Muscle of leg (tissue), 16 donors: ENCODE measurements at places on chromosomes 13 and 19.

GRCh38 chr19:1455002-1455335, 5.0 kb downstream of the APC2 start:
- DNase-seq, result no peak

DNA sequence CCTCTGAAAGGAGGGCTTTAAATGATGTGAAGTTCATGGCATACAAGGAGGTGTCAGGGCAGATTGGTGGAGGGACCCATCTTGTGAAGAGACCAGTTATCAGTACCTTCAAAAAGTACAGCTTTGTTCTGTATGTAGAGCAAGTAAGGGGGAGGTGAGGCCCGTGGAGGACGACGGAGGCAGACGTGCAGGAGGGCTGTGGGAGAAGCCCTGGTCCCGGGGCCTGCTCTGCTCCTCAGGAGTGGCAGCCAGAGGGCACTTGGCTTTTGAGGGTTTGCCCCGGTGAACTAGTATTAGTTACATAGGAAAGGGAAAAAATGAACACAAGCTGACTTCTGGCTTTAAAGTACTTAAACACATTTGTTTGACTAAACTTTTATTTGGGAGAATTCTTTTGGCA, 42.1 kb downstream of the COG3 start:
- no peak for DNase-seq

GRCh38 chr19:11390359-11390758, 6.2 kb upstream of the EPOR start:
- DNase-seq, result no peak

DNA sequence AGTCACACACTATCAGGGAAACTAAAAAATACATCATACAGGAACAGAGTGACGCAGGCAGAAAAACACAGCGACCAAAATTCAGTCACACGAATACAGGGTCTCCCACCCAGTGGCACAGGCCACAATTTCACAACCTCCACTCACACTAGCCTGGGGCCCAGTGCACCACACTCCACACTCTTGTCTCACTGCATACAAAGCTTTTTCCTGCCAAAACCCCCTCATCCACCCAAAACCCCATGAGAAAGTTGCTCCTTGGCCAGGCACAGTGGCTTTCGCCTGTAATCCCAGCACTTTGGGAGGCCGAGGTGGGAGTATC, 1.2 kb downstream of the S1PR5 start:
- no peak for DNase-seq

DNA sequence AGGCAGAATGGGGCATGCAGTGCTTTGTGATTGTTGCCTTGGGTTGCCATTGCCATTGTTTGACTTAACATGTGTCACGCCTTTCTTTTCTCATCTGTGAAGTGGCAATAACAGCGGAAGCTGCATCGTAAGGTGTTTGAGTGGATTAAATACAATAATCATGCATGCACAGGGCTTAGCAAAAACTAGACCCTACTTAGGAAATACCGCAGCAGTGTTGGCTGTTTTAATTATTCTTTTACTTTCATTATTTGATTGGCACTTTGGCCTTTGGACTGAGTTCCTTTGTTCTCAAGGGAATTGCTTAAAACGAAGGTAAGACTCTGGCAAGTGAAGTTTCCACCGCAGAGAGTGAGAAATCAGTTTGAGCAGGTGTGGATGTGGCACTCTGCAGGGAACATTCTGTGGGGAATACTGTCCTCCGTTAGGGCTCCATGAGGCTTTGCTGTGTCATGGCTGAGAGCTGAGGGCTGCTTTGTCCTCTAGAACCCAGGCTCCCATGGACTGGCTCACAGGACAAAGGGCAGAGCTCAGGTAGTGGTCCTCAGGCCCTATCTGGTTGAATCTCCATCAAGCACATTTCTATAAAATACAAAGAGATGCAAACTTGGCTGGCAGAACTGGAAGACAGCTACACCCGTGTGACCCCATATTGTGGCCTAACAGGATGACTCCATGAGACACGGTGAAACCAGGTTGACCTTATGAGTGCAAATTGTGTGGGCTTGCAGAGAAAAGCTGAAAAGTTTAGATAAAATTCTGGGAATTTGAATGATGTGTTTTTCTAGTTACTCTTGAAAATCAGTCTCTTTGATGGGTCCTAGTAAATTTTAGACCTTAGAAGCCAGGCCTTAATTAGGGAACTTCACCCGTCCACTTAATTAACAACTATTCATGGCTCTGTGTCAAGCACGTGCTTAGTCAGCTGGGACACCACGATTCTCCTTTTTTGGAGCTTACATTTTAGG, 407.2 kb downstream of the KCNRG start:
- DNase-seq, result no peak

DNA sequence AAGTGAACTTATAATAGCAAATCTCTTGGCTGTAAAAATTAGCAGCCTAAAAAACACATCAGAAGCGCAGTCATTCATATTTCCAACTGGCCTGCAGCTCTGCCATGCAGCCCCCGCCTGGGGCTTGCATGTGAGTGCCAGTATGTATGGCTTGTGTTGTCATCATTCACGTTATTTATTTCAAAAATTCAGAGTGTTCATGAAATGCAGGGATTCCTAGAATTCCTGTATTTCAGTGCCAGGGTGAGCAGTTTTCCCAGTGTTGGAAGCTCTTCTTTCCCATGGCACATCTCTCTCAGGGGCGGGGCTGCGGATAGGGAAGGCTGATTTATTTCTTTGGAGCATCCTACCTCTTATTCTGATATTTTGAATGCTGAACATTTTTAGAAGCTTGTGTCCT, 234.6 kb downstream of the FGF9 start:
- DNase-seq, result peak; percentile 78

- DNase-seq, result no peak
These were observed 131.6 kb downstream of the SOX1 start for GRCh38 chr13:112198396-112199010.

DNA sequence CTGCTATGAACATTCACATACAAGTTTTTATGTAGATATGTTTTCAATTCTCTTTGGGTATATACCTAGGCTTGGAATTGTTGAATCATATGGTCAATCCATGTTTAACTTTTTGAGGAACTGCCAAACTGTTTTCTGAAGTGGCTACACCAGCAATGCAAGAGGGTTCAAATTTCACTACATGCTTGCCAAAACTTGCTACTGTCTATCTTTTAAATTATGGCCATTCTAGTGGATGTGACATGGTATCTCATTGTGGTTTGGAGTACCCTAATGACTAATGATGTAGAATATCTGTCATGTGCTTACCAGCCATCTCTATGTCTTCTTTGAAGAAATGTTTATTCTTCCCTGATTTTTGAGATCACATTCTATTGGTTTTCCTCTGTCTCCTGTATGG, 860.3 kb downstream of the DIAPH3 start:
- no peak for DNase-seq

DNA sequence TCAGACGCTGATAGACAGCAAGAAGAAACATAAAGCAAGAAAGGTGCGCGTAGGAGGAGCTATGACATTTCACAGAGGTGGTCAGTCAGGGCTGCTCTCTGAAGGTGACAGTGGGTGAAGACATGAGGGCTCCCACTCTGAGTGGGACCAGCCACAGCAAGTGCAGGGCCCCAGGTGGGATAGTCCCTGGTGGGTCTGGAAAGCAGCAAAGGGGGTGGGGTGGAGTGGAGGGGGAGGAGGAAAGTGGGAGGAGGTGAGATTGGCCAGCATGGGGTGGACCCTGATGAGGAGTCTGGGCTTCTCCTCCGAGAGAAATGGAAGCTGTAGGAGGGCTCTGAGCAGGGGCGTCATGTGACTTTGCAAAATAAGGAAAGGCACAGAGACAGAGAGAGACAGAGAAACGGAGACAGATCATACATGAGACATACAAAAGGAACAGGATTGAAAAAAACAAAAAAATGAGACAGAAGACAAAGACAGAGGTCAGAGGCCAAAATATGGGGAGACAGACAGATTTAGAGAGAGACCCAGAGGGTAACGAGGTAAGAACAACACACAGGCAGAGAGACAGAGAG, 2.7 kb downstream of the MAP4K1 start:
- no peak for DNase-seq

- DNase-seq, result no peak
These were observed 38.0 kb downstream of the TPT1 start for GRCh38 chr13:45303026-45303425.

DNA sequence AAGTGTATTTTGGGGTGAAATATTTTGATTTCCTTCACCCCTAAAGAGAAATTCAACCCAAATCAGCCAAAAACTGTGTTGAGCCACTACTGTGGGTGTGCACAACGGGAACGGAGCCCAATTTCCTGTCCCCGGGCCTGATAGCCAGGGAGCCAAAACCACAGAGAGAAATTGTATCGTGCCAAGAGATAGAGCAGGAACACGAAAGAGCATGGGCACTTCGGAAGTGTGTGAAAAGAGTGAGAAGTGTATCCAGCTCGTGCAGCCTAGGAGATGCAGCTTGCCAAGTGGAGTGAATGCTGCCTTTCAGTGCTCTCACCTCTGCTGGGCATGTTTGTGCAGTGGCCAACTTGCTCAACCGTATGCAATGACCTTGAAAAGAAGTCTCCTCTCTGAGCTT, 19.4 kb upstream of the PLEKHF1 start:
- DNase-seq, result no peak

- DNase-seq, result no peak
These were observed 11.2 kb downstream of the CLASRP start for GRCh38 chr19:45050036-45050435.

DNA sequence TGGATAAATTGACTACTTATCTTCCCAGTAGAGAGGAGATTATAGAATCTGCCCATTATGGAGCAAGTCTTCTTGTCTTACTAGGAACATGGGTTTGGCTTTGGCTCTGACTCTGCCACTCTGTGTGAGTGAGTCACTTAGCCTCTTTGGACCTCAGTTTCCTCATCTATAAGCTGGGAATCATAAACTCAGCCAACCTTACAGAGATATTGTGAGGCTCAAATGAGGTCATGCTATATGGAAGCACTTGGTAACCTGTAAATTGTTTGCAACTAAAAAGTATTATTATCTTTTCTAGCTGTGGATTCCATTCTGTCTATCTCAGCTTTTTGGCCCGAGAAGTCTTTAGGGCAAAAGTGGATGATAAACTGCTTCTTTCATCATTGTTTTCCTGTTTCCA, 186.8 kb upstream of the TSC22D1 start:
- DNase-seq, result no peak

GRCh38 chr13:35957996-35958395, 173.2 kb downstream of the DCLK1 start:
- no peak for DNase-seq

DNA sequence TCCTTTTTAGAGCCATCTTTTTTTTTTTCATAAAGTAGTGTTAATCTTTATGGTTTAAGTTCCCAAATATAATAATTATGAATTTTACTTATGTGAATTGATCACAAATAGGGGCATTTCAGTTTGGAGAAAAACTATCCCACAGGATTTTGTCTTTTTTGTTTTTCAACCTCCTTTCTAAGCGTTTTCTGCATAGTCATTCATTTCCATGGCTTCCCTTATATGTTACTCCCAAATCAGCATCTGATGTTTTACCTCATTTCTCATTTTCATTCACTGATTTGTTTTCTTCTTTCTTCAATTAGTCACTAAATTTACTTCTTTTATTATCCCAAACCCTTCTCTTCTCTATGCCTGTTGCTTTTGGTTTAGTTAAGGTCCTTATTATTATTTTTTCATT, 24.7 kb downstream of the PDS5B start:
- DNase-seq, result no peak

DNA sequence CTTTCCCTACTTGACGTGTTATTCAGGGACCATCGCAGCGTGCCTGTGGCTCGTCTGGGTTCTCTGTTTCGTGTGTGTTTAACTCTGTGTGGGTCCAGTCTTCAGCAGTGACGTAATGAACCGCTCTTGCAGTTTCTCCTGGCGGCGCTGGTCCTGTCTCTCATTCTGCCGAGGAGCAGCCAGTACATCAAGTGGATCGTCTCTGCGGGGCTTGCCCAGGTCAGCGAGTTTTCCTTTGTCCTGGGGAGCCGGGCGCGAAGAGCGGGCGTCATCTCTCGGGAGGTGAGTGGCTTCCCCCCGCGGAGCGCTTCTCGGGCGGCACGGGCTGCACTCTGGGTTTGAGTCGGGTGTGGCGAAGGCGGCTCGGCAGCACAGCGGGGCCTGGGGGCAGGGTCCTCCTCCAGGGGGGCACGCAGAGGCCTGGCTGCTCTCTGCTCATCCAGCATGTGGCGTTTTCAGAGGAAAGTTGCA, 36.3 kb upstream of the TFDP1 start:
- peak; percentile 31 for DNase-seq

DNA sequence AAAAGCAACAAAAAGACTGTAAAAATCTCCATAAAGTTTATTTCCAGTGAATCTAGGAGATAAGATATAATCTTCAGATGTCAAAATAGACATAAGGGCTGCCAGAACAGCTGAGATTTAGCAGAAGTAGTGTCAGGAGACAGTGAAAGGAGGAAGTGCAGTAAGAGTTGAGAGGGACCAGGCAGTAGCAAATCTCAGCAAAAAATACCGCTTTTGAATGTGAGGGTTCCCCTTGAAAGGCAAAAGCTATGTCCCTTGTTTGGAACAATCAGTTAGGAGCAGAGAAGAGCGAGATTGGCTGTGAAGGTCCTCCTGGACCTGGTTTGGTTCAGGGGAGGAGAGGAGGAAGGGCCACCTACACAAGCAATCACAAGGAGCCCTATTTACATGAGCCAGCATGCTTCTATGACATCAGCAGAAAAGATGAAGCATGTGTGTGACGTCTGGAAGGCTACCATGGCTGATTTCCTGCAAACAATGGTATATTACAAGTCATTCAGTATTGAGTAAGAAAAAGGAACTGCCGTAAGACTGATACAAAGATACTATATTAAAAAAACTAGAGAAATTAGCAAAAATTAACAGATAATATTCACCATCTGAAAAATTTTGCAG, 98.9 kb upstream of the SIAH3 start:
- DNase-seq, result peak; percentile 65

- DNase-seq, result no peak
These were observed 9.3 kb downstream of the POU2F2 start for GRCh38 chr19:42122691-42123607.

DNA sequence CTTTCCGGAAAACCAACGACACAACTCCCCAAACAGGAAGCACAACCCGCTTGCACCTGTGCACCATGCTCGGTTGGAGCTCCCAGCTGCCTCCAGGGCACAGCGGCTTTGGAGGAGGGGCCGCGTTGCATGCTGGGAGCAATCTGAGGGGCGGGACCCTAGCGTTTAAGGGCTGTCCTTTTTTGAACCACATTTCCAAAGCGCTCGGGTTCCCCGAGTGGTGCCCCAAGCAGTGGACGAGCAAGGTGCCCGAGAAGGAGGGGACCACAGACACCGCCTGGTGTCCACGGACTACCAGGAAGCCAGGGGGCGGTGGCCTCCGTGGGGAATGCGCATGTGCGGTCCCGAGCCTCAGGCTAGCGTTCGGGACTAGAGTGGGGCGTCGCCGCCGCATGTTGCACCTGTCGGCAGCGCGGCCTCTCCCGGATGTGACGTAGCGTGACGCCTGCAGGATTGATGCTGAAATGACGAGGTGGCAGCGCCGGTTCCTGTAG, 11.9 kb upstream of the ZNF57 start:
- DNase-seq, result peak; percentile 51

DNA sequence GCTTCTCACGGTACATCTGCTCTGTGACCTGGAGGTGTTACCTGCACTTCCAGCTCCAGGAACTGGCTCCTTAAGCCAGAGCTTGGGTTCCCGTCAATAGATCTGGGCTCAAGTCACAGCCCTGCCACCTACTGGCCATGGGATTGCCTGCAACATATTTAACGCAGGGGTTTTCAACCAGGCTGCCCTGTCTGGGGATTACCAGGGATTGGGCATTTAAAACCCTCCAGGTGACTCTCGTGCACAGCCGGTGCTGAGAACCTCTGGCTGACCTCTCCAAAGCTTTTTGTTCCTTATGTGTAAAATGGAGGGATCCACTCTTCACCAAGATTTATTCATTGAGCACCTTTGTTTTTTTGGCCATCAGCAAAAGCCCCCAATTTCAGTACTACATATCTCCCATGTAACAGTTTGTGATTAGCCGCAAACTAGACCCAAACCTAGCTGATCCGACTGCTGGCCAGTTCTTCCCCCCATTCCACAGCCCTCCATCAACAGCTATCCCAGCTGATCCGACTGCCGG, 76.6 kb upstream of the STK24 start:
- DNase-seq, result peak; percentile 85
